Globus pallidus (tissue), 1 donor: ENCODE measurements at places on chromosomes 5 and 9.

GRCh38 chr5:72472031-72472430 lies 35.2 kb downstream of the ZNF366 start:
- no peak for DNase-seq

GRCh38 chr9:101387871-101388506 lies 3.2 kb upstream of the BAAT start:
- DNase-seq: peak; percentile 73

- peak; percentile 28 for DNase-seq
Observed at GRCh38 chr5:56763711-56764466, 51.5 kb upstream of the MAP3K1 start.

GRCh38 chr5:1887588-1888360 lies 5.0 kb upstream of the IRX4 start:
- no peak for DNase-seq

- no peak for DNase-seq
Observed at GRCh38 chr5:174326372-174326771, 280.9 kb downstream of the NSG2 start.
